ENCODE measurements at places on chromosomes 2 and 18.

- H3K36me3 ChIP-seq: no peaks in the 10 kb centered on the region
- H3K4me3 ChIP-seq: no peak overlapping the region
- no peaks in the 10 kb centered on the region for H3K4me1 ChIP-seq
- peak; percentile 45 for DNase-seq
These were observed 104.4 kb upstream of the SALL3 start for GRCh38 chr18:78875016-78875777.

DNA sequence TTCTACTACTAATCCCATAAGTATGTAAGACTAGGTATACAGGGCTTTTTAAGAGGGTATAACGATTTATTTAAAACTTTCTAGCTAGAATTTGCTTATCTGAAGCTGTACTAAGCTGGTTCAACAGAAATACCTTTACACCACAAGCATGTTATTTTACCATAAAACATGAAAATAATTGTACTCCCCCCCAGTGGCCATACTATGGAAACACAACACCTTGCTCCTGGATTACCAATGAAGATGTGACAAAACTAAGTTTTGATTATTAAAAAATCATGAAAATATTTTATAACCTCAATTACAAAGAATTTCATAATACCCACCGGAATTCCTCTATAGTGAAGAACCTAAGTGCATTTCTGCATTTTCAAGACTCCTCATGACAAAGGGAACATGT lies 27.3 kb downstream of the LPIN2 start:
- H3K4me3 ChIP-seq: no peak overlapping the region
- peaks cover 17% of the 10 kb centered on the region for H3K36me3 ChIP-seq
- peaks cover 79% of the 10 kb centered on the region for H3K4me1 ChIP-seq
- no peaks in the 10 kb centered on the region for H3K27me3 ChIP-seq
- H3K27ac ChIP-seq: no peak overlapping the region

DNA sequence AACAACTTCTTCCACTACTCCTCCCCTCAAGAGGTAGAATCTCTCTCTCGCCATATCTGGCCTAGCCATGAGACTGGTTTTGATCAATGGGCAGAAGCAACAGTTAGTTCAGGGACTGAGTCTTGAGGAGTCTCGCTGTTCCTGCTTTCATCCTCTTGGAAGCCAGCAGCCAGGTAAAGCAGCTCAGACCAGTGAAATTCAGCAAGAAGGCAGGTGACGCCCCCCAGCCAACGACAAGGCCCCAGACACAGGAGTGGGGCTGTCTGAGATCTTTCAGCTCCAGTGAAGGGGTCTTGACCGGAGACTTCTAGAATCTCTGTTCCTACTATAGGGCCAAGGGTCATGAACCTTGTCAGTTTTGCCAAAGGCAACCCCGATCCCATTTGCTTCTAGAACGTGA lies 39.7 kb upstream of the ACAA2 start:
- H3K27me3 ChIP-seq: peaks cover 2% of the 10 kb centered on the region
- H3K36me3 ChIP-seq: no peaks in the 10 kb centered on the region
- H3K4me1 ChIP-seq: no peaks in the 10 kb centered on the region
- H3K4me3 ChIP-seq: no peak overlapping the region

DNA sequence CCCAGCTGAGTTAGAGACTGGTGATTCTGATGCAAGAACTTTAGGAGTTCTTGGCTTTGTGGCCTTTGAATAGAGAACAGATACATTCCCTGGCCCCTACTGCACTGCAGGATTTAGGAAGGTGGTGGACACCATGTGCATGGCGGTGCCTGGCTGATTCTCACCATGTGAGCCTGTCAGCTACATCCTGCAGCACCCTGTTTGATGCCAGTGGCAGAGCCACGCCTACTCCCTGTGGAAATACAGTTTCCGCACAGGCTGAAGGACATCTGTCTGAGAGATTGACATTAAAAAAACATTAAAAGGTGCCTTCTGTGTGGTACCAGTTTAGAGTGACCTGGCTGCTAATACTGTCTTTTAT lies 50.0 kb downstream of the KCNE4 start:
- no peak overlapping the region for H3K4me3 ChIP-seq
- no peaks in the 10 kb centered on the region for H3K4me1 ChIP-seq
- no peak for DNase-seq
- no peaks in the 10 kb centered on the region for H3K36me3 ChIP-seq
- no peak overlapping the region for H3K27ac ChIP-seq

DNA sequence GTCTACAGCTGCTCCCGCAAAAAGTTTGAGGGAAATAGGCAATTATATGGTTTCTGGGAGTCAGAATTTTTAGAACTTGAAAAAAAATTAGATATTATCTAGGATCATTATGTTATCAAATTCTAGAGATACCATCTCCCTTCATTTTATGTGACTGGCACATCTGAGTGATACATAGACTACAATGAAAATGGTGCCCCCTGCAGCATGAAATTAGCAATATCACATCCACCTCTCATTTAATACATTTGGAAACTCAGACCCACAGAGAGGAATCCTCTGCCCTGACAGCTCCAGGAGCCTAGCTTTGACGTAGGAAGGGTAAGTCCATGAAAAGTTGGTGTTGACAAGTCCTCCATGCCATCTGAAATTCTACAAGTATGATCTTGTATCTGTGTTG lies 381.6 kb downstream of the SUCLG1 start:
- H3K27me3 ChIP-seq: peaks cover 6% of the 10 kb centered on the region
- H3K36me3 ChIP-seq: no peaks in the 10 kb centered on the region
- no peaks in the 10 kb centered on the region for H3K4me1 ChIP-seq
- no peak for DNase-seq
- no peak overlapping the region for H3K27ac ChIP-seq

- DNase-seq: no peak
- H3K27ac ChIP-seq: no peak overlapping the region
- no peak overlapping the region for H3K4me3 ChIP-seq
These were observed 250.9 kb downstream of the BCL11A start for GRCh38 chr2:60302377-60303126.

GRCh38 chr2:27959496-27959895 lies 69.0 kb downstream of the BABAM2 start:
- H3K4me3 ChIP-seq: no peak overlapping the region
- H3K27ac ChIP-seq: peak overlapping the region; percentile 11
- DNase-seq: no peak
- no peaks in the 10 kb centered on the region for H3K27me3 ChIP-seq
- H3K36me3 ChIP-seq: peaks cover 13% of the 10 kb centered on the region
- H3K4me1 ChIP-seq: peaks cover 74% of the 10 kb centered on the region
